ENCODE measurements at places on chromosomes 2 and 18.

DNA sequence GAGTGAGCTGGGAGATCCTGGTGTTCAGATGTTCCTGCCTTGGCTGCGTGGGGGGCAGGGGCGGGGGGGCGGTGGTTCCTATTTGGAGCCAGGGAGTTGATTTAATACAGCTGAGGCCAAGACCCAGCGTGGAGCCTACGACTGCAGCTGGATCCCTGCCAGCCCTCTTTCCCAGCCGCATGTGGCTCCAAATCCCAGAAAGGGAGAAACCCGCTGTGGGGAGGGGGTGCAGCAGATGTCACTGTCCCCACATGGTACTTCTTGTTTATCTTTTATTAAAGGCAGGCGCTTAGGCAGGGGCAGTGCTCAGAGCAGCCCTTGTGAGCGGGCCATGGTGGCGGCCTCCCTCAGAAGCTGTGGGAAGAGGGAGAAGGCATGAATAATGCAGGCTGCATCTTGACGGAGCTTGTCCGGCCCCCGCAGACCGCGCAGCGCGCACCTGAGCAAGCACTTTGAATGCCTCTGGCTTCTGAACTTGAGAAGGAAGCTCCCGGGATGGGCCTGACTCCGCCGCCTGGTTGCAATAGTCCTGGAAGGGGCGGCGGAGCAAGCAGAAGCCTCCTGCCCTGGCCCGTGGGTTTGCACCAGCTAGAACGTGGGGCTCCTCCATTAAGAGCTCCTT, 112.1 kb downstream of the GLI2 start:
- no peak for DNase-seq

- DNase-seq: no peak
Measured at GRCh38 chr2:68250652-68251186, 1.6 kb downstream of the PPP3R1 start.

- no peak for DNase-seq
Measured at GRCh38 chr2:225466891-225467604, 67.5 kb downstream of the NYAP2 start.

GRCh38 chr2:85445316-85446295, 27.1 kb downstream of the SH2D6 start:
- DNase-seq: no peak

DNA sequence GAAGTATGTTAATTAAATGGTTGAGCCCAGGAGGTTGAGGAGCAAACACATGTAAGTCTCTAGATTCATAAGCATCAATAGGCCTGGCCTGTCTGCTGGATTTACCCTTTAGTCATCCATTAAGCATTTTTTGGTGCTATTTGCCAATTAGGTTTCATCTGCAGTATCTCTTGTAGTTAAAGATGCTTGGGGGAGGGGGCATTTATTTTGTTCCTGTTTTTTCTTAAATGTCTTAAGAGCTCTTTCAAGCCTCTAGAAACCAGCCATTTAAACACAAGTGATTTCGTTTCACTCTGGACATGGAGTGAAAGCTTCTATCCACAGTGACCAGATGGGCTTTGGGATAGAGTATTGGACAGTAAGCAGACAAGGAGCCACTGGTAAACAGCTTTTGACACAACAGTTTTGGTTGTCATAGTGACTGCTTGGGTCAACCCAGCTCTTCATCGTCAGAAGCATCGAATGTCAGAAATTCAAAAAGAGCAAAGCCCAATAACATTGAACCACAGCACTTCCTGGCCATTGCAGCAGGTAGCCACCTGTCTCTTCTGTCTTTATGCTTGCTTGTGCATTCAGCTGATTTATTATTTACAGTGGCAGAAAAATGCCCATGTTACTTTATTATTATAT, 4.9 kb downstream of the QPCT start:
- DNase-seq: no peak

DNA sequence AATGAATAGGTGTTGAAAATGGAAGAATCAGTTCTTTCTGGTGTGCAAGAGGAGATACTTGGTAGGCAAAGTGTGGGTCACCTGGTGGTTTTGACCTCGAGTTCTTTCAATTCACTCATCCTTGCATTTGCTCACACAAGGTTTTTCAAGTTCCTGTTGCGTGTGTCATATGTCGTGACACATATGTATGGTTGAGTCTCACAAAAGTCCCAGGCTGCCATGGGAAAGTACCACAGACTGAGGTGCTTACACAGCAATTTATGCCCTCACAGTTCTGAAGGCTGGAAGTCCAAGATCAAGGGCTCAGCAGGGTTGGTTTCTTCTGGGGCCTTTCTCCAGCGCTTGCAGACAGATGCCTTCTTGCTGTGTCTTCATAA, 64.4 kb downstream of the NCK2 start:
- DNase-seq: no peak

Measured in GM12864 (cell line).